ENCODE measurements at places on chromosomes 5 and 9.
A peak's percentile ranks its signal among the peaks of the same experiment; 100 is the strongest.

- DNase-seq: no peak
Observed at GRCh38 chr9:133189826-133190225, 19.2 kb downstream of the OBP2B start.

GRCh38 chr5:91706785-91707520, 323.8 kb upstream of the ARRDC3 start:
- DNase-seq: no peak

GRCh38 chr9:4762886-4763541, 22.0 kb upstream of the AK3 start:
- DNase-seq: peak; percentile 46

DNA sequence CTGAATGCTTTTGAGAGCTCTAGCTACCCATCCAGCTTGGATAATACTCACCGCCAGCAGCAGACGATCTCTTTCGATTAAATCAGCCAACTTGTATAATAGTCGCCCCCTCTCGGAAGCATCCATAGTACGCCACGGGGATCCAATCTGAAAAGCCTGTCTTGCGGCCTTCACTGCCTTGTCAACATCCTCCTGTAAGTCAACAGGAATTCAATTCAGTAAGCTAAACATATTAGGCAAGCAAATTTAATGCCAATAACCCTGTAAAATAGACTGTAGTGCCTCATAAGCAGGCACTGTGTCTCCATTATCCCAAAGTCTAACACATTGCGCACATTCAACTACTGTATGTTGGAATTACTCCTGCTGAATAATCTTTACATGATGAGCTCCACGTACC, 22.0 kb downstream of the ALDH1A1 start:
- no peak for DNase-seq

DNA sequence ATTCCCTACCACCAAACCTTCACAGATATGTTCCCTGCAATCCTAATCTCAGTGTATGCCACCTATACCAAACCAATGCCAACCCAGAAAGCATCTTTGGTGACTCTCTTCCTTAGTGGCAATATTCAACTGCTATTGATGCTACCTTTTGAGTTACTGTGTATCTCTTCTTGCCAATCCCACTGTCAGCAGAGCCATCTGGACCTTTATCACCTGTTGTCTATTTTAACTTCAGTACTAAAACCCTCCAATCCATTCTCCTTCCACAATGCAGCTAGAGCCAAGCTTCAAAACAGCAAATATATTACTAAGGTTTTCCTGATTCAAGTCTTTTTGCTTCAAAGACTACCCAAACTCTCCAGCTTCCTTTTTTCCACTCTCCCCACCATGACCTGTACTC, 777.2 kb upstream of the DMAC1 start:
- no peak for DNase-seq

DNA sequence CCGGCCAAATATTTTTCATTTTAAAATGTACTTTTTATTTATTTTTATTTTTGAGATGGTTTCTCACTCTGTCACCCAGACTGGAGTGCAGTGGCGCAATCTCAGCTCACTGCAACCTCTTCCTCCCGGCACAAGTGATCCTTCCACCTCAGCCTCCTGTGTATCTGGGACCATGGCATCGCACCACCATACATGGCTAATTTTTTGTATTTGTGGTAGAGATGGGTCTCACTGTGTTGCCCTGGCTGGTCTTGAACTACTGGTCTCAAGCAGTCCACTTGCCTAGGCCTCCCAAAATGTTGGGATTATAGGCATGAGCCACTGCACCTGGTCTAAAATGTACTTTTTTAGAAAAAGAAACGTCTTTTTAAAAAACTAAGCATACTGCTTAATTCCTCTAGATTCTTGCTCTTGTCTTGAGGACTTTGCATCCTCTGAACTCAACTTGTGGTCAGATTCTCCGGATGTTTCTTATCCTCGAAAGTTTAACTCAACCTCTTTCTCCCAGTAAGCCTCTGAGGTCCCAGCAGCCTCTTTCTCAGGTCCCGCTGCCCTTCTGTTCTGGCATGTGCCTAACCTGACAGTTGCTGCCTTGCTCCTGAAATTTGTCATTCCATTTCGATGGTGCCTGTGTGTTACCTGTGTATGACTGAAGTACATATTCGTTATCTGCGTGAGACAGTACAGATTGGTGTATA, 63.0 kb downstream of the TRIO start:
- DNase-seq: no peak

- no peak for DNase-seq
Observed at GRCh38 chr5:54309276-54309675, 1.1 kb downstream of the ARL15 start.

- DNase-seq: no peak
Observed at GRCh38 chr5:20223451-20223850, 235.5 kb upstream of the CDH18 start.

- no peak for DNase-seq
Observed at GRCh38 chr5:136802383-136802782, 437.0 kb upstream of the TRPC7 start.

- DNase-seq: no peak
Observed at GRCh38 chr9:92747459-92748232, 17.0 kb downstream of the BICD2 start.

Measured in CD4-positive, alpha-beta T cell treated with Interferon gamma for 1 hour (primary cell).